ENCODE measurements at places on chromosomes 12 and 14.
A peak's percentile ranks its signal among the peaks of the same experiment; 100 is the strongest.

- no peak for DNase-seq
Measured at GRCh38 chr12:84585776-84586395, 326.7 kb downstream of the SLC6A15 start.

- no peak for DNase-seq
Measured at GRCh38 chr12:131751335-131751734, 40.4 kb downstream of the SFSWAP start.

DNA sequence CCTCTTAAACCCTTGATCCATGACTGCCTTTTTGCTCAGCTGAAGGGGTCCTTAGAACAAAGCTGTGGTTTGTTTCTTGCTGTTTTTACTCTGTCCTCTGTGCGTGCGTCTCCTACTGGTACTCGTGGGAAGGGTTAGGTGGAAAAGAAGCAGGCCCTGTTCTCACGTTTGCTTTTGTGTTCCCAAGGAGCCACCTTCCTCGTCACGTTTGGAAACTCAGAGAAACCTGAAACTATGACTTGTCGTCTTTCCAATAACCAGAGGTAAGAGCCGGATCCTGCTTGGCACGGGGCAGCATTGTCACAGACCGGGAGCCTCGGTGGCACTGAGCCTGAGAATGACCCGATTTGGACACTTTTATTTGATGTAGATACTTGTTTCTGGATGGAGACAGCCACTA, 13.1 kb downstream of the ZFYVE21 start:
- no peak for DNase-seq

DNA sequence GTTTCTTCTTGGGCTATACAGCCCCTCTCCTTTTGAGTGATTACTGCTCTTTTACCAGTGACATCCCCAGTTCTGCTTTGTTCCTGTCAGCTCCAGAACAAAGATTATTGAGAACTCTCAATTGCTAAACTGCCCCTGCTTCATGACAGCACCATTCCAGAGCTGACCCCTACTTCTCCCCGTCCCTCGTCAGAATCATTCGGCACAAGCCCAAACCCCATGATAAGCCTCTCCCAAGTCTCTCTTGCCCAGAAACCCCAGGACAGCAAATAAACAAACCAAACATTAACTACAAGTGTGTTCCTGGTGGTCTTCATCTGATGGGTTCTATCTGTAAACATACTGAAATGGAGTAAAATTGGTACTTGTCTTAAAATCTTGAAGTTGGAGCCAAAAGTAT, 9.3 kb upstream of the DLGAP5 start:
- no peak for DNase-seq

DNA sequence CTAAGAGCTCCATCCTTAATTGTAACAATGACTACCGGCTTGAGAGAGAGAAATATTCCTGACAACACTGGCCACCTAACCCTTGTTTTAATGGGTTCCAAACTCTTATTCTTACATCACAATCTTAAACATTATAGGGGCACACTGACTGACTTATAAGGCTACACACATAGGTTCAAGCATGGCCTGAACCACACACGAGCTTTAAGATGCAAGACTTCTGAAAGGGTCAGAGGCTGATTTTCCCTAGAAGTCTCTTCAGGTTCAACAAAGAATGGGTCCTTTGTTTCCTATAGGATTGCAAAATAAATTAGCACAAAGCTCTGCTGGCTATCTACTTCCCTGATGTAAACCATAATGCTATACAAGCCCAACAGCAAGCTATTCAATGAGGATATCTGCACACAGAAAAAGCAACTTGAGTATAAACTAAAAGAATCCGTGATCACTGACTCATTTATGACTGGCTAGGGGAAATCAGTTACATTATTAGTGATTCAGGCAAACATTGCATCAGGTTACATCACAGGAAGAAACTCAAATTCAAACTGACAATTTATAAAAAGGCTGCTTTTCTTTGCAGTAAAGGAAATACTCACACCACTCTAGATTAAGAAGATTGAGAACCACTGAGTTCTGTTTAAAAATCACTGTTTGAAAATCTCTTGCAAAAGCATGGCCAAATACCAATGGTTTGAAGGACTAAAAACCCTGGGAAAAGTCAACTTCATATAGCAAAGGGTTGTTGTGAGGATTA, 8.5 kb downstream of the BTG1 start:
- peak; percentile 41 for DNase-seq

GRCh38 chr12:75704208-75704607, 192.8 kb upstream of the KRR1 start:
- DNase-seq = no peak

- no peak for DNase-seq
Measured at GRCh38 chr12:114131824-114132223, 165.7 kb upstream of the RBM19 start.

DNA sequence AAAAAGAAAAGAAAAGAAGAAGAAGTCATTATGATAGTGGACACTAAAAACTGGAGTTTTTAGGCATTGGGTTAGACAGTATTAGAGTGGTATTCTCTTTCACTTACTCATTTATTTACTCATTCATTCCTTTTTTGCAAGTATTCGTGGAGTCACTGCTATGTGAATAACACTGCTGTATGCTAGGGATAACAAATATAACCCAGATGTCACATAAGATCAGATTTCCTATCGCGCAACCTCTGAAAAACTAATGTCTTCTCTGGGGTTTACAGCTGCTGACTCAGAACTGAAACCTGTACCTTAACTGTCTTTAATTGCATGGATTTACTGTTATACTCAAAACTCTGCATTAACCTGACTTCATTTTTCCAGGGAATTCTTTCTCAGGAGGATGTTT, 353.7 kb downstream of the LRIG3 start:
- DNase-seq = no peak

- DNase-seq = no peak
Measured at GRCh38 chr14:94539181-94539580, 22.1 kb upstream of the SERPINA4 start.

DNA sequence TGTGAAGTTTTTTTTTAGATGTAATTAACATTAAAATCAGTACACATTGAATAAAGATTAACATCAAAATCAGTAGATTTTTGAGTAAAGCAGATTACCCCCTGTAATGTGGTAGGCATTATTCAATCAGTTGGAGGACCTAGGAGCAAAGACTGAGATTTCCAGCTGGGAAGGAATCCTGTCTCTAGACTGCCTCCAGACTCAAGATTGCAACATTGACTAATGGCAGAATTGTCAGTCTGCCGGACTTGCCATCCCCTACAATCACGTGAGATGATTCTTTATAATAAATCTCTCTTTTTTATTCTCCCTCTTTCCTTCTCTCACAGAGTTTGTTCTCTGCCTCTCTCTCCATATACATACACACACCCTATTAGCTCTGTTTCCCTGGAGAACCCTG, 51.4 kb upstream of the SLC6A15 start:
- DNase-seq = no peak

- DNase-seq = peak; percentile 70
Measured at GRCh38 chr12:55619354-55620138, 17.1 kb upstream of the OR10P1 start.

- DNase-seq = no peak
Measured at GRCh38 chr14:32524609-32525375, 195.7 kb downstream of the AKAP6 start.

GRCh38 chr14:45916340-45916953, 663.4 kb upstream of the MIS18BP1 start:
- no peak for DNase-seq

DNA sequence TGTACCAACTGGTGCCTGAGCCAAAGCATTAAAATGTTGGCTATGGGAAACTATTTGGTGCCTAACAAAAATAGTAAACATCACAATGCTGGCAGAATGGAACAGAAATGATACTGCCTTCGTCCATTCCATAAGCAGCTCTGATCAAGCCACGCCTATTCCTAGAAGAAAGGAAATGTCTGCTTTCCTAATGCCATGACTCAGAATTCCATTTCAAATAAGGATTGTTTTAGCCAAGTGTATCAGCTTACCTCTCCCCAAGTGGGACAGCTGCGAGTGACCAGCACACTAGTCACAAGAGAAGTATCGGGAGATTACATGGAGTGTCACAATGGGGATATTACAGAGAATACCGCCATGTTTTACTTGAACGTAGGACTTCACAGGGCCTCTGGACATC, 38.7 kb downstream of the GLT8D2 start:
- no peak for DNase-seq

GRCh38 chr12:41556176-41556575, 368.1 kb downstream of the PDZRN4 start:
- no peak for DNase-seq

DNA sequence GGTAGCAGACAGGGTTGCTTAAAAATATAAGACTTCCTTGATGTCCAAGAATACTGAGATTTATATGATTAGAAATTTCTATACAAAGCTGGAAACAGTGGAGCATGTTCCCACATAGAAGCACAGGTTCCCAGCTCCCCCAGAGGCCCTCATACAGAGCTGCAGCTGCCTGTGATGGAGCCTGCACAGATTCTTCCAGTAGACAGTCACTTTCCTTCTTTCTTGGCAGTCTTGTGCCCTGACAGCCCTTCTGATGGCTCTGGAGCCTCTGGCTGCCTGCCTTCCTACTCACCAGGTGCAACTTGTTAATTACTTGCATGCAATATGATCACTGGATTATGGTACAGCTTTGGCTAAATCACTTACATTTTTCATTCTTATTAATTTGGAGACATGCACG, 44.4 kb downstream of the BICD1 start:
- DNase-seq = no peak

- no peak for DNase-seq
Measured at GRCh38 chr14:72443256-72443655, 450.6 kb downstream of the DPF3 start.

- DNase-seq = no peak
Measured at GRCh38 chr12:47652521-47653234, 53.2 kb downstream of the RPAP3 start.

GRCh38 chr14:68638141-68638999, 154.5 kb downstream of the ZFP36L1 start:
- no peak for DNase-seq

GRCh38 chr14:27688841-27689444, 1077.6 kb upstream of the FOXG1 start:
- DNase-seq = no peak
